PC-9 (cell line): ENCODE measurements at places on chromosomes 7 and 10. TPM values are rescaled to one million over a fixed set of nuclear protein-coding genes. Genes with fewer than 3 reads are reported as not detected.
A peak's percentile ranks its signal among the peaks of the same experiment; 100 is the strongest.

DNA sequence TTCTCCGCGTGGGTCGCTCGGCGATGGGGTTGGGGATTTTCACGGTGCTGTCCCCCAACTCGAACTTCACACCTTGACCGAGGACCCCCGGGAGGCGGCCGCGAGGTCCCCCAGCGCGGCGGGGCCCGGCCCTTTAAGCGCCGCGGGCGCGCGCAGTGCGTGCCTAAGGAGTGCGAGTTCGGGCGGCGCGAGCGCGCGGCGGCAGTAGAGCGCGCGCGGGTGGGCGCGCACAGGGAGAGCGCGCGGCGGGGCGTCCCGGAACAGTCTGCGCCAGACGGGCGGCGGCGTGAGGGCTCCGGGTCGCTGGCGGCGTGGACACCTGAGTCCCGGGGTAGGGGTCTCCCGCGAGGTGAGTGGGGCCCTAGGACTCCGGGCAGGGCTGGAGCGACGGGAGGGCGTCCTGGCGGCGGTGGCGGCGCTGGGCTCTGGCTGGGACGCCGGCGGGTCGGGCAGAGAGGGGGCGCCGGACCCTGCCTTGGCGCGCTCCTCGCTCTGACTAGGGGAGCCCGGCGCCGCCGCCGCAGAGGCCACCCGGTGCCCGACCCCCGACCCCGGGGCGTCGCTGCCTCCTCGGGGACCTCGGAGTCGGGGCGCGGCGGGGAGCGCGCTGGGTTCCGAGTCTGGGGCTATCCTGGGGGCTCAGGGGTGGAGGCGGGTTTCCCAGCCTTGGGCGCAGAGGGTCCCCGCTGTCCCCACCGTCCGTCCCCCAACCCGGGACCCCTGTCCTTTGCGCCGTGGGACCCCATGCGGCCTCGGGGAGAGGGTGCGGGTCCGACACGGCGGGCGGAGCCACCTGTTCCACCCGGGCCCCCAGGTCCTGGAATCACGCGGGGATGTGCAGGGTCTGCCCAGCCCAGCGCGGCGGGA is at the start of gene PROSER2:
PROSER2 (plus strand) TSS at position 235 of the 867 bp plus-strand sequence. CDS start 28,722 bp downstream, outside the sequence.
- DNase-seq = peak; percentile 70

CCDC3 gene
- total RNA-seq = 0.13 TPM in 1 of 2 replicates, not detected in the other

DNA sequence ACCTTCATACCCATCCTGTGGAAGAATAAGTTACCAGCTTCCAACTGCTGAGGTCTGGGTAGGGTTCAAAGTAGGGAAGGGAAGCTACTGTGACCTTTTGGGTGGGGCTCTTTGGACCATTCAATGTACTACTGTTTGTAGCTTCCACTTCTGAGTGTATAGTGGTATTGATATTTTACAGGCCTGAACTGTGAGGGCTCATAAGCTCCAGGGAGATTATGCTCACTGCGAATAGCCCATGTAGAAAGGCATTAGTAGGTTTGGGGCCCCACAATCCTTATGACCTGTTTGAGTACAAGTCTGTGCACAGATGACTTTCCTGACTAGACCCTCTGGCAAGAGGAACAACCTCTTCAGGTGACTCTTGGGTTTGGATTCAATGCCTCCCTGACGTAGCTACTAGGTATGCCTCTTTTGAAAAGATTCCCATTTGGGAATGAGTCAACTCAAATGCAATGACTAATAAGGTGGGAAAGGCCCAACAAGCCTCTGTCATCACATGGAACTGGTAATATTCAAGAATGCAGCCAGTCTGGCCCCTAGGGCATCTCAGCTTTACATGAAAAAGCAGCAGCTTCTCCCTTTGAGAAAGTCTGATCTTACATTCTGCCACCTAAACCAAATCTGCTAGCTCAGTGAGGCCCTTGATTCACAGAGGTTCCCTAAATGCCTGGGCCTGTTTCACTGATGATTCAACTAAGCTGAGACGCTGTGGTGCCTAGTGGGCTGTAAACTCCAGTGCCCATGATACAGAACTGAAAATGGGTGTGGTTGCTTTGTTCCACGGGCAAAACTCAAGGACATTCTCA is 79.8 kb downstream of the ABI1 start:
- peak; percentile 75 for DNase-seq

DNA sequence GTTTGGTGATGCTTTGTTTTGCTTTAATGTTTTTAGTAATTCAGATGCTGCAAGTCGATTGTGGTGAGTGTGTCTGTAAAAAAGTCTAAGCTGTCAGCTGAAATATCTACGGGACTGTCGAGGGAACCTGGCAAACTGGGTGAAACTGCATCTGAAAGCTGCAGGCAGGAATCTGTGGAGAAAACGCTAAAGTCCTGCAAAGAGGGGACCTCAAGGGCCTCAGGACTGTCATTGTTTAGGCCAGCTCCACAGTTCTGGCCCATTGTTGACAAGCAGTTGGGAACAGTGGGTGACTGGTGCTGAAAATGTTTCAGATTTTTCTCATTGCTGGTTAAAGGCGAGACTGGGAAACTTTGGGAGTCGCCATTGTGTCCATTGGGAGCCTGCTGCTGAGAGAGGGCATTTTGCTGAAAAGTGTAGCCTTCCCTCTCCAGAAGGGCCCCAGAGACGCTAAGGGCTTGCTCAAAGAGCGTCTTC is 1.8 kb downstream of the HOXA2 start:
- no peak for DNase-seq

DNA sequence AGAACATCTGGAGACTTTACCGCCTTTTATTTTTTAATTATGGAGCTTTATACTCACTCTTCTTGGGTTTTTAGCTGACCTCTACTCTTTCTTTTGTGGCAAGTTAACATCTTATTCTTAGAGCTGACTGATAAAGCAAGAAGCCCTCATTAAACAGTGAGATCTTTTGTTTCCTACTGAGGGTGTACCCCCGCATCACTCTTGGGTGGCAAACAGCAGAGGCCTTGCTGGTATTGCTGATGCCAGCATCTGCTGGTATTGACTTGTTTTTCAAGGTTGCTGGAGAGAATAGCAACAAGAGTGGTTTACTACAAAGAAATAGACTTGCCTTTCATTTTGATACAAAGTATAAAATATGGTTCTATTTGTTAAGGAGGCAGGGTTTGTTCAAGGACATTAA is 154.7 kb downstream of the ARID5B start:
- DNase-seq = no peak

- peak; percentile 93 for DNase-seq
Observed at GRCh38 chr7:518630-519483, 789 bp downstream of the PDGFA start.

WDR86 gene
- 7.7 and 12.4 TPM in 2 replicates for total RNA-seq

- no peak for DNase-seq
Observed at GRCh38 chr10:3765146-3765545, 19.9 kb downstream of the KLF6 start.

DNA sequence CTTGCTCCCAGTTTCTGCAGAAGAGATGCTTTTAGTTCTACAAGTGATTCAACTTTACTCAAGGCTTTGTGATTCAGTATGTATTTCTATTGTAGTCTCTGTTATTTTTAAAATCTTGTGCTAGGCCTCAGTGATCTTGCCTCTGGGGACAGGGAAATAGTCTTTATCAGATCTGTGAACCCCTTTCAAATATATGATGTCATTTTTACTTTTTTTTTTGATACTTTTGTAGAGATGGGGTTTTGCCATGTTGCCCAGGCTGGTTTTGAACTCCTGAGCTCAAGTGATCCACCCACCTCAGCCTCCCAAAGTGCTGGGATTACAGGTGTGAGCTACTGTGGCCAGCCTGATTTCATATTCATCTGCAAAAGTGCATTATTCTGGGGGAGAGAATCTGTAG is 3.4 kb downstream of the SNX10 start:
- no peak for DNase-seq
